ENCODE measurements at places on chromosomes 13 and 19.

DNA sequence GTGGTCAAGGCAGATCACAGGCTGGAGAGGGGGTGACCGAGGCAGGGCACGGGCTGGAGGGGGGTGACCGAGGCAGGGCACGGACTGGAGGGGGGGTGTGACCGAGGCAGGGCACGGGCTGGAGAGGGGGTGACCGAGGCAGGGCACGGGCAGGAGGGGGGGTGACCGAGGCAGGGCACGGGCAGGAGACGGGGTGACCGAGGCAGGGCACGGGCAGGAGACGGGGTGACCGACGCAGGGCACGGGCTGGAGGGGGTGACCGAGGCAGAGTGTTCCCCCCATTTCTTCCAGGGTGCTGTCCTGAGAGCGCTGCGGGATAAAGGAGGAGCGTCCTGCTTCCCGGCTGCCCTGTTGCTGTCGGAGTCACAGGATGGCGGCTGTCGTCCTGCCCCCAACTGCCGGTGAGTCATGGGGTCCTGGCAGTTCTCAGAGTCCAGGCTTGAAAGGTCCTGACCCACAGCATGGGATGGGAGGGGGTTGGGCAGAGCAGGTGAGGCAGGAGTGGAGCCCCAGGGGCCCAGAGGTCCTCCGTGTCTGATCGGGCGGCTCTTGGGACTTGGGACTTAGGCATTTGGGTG lies 5.3 kb downstream of the ZNF557 start:
- no peak for DNase-seq

DNA sequence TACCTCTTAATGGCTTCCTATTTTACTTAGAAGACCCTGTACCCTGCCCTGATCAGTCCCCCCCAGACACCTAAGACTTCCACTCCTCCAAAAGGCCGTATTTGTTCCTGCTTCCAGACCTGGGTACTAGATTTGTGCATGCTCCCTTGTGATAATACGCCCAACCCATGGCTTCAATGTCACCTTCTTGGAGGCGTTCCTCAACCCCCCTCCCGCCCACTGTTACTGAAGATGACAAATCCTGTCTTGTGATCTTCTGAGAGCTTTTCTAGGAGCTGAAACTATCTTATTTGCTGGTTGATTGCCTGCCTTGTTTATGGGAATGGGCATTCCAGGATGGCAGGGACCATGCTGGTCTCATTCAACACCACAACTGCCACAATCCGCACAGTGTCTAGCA lies 9.4 kb downstream of the SLC25A23 start:
- no peak for DNase-seq

GRCh38 chr13:45807520-45808099 lies 43.9 kb downstream of the SIAH3 start:
- peak; percentile 52 for DNase-seq

GRCh38 chr19:29292153-29292552 lies 79.2 kb upstream of the UQCRFS1 start:
- no peak for DNase-seq

DNA sequence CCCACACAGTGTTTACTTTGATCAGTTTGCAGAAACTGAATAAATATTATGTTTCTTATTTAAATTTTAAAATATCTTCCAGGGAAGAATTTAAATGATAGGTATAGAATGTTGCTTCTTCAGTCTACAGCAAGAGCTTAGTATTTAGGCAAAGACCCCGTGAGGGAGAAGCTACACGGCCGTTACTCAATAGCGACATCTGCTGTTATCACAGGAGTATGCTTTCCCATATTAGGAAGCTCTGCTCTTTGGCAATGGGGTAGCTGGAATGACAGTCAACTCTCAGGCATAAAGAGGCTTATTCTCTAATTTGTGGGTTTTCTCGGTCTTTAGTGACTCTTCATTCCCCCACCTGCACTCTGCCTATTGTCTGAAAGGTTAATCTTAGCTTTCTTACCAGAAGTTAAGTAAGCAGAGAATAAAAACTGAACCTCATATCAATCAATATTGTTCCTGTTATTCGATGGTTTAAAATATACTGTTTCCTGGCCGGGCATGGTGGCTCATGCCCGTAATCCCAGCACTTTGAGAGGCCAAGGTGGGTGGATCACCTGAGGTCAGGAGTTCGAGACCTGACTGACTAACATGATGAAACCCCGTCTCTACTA lies 13.2 kb upstream of the LHFPL6 start:
- peak; percentile 59 for DNase-seq
